Stimulated activated CD4-positive, alpha-beta T cell treated with anti-CD3 and anti-CD28 coated beads, Interleukin-1b, Interleukin-23, amount 100 ng/mL, for 24 hours (primary cell): ENCODE measurements at places on chromosomes 5 and 9.

- DNase-seq: no peak
Observed at GRCh38 chr9:80383331-80383730, 811.6 kb downstream of the TLE4 start.

DNA sequence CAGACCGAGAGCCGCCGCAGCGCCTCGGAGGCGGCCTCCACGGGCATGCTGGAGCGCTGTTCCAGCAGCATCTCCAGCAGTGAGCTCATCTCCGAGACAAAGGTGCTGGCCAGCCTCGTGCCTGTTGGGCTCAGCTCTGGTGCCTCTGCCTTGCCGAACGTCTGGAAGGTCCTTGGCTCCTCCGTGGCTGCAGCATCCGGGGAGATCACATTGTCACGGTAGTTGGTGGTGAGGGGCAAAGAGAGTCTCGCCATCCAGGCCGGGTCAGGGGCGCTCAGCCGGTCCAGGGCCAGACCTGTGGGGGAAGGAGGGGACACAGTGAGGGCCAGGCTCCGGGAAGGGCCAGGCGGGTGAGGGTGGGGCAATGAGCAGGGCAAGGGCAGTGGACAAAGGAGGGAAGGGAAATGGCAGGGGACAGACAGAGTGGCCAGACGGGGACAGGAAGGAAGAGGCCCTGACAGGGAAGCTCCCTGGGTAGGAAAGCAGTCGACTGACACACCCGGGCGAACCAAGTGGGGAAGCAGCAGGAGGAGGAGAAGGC, 12.4 kb downstream of the PCDH12 start:
- DNase-seq: no peak

DNA sequence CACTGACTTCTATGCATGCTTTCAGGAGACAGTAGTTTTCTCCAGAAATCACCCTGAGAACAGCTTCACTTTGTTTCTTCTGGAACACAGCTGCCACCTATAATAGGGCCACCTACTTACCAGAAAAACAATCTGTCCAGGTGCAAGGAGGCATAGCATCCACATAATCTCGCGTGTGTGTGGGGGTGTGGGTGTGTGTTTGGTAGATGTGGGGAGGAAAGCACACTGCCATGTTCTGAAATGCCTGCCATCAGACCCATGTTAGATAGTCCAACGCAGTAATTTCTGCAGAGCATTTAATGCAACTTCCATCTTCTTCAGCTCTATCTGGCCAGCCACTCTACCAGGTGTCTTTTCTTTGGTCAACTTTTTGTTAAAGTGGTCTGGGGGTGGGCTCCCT, 102.9 kb downstream of the ACER2 start:
- DNase-seq: no peak

GRCh38 chr5:160539431-160539830, 117.8 kb downstream of the PTTG1 start:
- peak; percentile 40 for DNase-seq

GRCh38 chr9:110997847-110998246, 40.4 kb downstream of the LPAR1 start:
- DNase-seq: no peak

DNA sequence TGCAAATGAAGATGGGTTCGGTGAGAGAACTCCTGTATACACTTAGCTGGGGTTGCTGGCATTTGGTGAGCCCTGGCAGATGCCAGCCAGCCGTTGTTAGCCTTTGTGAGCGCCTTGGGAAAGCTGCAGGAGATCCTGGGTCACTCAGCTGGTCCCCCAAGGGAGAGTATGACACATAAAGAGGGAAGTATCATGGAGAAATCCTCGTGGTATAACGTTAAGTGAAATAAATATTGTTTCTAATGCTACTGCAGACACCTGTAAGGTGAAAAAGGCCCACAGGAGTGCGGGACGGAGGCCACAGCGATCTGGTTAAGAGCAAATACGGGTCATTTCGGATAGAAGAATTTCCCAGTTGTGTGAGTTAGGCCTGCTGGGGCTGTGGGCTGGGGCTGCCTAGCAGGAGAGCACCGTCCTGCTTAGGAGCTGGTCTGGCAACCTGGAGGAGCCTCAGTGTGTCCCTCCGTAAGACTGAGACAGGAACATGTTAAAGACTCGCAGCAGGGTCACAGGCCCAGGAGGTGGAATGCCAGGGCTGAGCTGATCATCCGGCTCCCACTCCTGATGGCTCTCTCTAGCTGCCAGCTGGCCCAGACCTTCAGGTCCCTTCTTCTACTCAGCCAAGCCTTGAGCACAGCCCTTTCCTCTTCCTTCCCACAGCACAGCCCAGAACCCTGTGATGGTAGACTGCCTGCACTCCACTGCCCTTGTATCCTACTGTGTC, 4.9 kb downstream of the NKX2-5 start:
- no peak for DNase-seq

DNA sequence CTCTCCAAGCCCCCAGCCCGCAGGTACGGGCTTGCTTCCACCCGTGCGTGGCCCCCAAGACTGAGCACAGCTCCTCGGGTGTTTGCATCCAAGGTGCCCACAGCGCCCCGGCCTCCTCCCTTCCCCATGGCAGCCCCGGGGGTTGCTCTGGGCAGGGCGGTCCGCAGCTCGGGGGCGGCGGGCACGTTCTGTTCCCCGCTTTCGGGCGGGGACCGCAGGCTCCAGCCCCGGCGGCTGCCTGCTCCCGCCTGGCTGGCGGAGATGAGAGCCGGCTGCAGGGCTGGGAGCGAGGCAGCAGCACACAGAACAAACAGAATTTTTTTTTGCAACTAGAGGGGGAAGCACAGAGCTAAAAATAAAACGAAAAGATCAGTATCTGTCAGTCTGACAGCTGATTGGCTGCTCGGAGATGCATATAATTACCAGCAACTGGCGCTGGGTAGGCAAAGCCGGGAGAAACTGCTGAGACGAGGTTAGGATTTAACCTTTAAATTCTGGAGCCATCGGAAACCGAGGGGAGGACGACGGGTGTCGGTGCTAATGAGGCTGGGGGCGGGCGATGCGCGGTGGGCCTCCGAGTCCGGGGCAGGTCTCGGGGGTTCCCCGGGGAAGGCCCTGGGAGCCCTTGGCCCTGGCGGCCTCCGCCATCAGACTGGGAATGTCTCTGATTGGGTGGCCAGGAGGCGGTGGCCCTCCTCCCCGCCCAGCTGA, 142.7 kb upstream of the IER5L start:
- DNase-seq: no peak

- DNase-seq: no peak
Observed at GRCh38 chr9:114852050-114852594, 46.3 kb upstream of the TNFSF15 start.

GRCh38 chr9:101478906-101479305, 43.3 kb upstream of the ALDOB start:
- DNase-seq: no peak

- no peak for DNase-seq
Observed at GRCh38 chr9:127898433-127899127, 823 bp downstream of the ST6GALNAC6 start.

- no peak for DNase-seq
Observed at GRCh38 chr9:18360005-18360404, 113.9 kb upstream of the ADAMTSL1 start.

DNA sequence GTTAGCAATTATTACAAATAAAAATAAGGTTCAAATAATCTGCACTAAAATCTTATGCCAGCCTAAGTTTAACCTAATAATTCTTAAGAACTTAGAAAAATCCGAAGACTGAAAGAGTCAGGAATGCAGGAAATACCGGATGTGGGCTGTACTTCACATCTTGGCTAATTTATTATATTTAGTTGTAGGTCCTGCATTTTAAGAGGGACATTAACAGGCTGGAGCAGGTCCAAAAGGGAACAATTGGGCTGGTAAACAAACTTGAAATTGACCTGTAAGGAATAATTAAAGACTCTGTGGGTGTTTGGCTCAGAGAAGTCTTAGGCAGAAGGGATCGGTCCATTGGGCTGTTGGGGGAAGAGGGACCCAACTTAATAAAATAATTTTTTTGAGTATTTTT, 18.4 kb downstream of the GLRA1 start:
- DNase-seq: no peak

GRCh38 chr9:109439378-109440116, 58.6 kb downstream of the PTPN3 start:
- DNase-seq: no peak

DNA sequence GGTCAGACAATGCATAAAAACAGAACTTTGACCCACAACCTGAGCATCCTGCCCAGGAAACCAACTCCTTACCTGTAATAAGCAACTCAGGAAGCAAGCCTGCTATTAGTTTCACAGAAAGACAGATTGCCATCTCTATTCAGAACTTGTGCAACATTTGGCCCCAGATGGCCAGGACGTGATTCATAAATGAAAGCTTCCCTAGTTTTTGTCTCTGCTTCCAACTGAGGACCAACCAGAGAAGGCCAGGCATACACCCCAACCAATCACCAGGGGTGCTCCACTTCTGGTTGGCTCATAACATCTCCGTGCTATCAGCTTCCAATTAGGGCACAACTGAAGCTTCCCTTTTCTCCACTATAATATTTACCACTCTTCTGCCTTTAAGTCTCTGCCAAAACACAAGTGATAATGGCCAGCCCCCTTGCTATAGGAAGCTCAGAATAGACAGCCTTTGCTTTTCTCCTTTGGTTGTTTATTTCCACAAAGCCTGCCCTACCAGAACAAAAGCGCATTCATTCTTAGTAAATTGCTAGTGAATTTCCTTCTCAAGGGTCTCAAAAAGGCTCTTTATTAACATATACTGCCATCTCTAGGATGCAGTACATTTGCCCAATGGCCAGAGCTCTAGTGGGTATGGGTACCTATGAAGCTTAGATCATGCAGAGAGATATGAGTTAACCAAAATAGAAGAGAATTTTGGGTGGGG, 289.7 kb upstream of the DAP start:
- no peak for DNase-seq

- no peak for DNase-seq
Observed at GRCh38 chr5:68479524-68479923, 264.0 kb downstream of the PIK3R1 start.

DNA sequence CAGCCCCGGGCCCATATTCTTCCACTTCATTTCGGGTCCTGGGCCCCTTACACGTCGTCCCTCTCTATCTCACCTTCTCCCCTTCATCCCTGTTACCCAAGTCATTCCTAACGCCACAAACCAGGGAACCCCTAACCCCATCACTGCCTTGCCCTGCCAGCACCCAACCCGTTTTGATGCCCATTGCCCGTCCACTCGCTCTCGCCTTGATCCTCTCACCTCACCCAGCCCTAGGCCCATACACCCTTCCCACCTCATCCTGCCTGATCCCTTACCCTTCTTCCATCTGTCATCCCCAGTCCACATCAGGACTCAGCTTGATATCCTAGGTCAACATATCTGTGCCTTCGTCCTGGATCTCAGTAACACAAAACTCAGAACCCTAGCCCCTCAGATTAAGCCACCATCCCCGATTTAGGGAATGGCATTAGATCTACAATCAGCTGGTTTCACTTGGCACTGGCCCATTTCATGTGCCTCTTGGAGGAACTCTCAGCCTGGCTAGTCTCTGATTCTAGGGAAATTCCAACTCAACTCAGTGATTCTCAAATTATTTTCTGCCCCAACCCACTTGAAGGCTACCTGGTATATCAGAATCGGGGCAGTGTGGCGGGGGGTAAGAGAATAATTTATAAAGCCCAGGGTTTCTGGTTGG, 489 bp downstream of the CHMP5 start:
- DNase-seq: no peak

- DNase-seq: no peak
Observed at GRCh38 chr5:96257904-96258303, 175.1 kb downstream of the PCSK1 start.

GRCh38 chr5:149426931-149427330, 47.8 kb upstream of the IL17B start:
- DNase-seq: no peak

DNA sequence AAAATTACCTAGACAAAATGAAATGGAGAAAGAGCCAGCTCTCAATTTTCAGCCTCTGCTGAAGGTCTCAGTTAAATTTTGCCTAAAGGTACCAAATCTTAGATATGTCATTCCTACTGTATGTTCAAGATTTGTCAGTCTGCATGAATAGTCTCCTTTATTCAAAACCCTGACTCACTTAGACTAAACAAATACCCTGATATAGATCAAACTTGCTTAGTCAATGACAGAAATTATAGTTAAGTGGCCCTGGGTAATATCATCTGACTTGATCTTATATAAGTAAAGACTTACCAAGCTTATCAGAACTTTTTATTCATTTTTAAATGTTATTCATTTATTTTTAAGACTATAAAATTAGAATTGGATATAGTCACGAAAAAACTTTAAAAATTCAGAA, 12.2 kb downstream of the MEGF9 start:
- no peak for DNase-seq

DNA sequence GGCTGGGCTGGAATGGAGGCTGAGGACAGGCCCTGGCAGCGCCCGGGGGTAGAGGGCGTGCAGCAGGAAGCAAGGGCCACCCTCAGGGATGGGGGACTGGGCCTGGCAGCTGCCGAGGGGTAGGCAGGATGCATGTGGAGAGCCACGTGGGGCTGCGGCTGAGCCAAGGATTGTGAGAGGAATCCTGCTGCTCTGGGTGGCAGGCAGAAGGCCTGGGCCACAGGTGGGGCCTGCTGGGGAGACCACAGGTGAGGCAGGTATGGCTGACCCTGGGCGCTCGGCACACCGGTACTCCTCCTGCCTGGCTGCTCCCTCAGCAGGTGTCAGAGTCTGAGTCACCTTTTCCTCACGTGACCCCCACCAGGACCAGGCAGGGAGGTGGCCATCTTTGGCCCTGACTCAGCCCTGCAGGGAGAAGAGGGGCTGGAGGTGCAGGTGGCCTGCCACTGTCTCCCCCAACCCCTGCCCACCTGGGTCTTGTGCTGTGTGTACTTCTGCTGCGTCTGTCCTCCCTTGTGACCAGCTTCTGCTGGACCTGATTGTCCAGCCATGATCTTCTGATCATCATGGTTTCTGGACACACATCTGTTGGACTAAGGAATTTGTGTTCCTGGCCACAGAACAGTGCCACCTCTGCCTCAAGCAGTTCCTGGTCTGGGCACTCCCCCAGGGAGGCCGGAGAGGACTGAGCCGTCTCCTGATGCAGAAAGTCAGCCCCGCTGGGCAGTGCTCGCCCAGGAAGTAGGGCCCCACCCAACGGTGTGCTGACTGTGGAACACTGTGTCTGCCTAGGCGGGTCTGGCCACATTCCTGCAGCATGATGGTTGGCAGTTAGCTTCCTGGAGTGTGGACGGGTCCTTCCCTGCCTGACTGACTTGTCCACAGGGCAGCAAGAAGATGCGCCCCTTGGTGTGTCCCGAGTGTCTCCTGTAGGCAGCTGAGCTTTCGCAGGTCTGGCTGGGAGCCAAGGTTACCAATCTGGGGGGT, 6.4 kb downstream of the ARRDC1 start:
- no peak for DNase-seq

DNA sequence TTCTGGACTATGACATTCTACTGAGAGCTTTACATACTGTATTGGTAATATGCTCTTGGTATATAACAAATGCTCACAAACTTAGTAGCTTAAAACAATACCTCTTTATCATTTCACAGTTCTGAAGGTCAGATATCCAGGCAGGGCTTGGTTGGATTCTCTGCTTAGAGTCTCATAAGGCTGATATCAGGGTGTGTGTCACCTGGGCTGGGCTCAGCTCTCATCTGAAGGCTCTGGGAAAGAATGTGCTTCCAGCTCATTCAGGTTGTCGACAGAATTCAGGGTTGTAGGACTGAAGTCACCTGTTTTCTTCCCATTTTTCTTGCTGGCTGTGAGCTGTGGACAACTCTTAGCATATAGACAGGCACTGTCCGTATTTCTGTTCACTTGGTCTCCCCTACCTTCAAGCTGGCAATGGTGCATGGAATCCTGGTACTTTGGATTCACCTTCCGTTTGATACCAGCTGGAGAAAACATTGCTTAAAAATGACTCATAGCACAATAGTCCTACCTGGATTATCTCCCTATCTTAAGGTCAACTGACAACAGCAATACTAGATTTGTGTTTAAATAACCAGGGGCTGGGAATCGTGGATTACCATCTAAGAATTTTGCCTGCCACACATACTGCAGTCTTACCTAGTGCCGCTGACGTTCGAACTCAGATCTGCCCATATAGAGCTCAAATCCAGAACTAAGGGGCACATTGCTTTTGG, 69.2 kb downstream of the RCL1 start:
- no peak for DNase-seq
